Lower leg skin (tissue), 4 donors: ENCODE measurements at places on chromosomes 7 and 10. TPM values are rescaled to one million over a fixed set of nuclear protein-coding genes. Genes with fewer than 3 reads are reported as not detected.
A peak's percentile ranks its signal among the peaks of the same experiment; 100 is the strongest.

MAGI2 gene
- total RNA-seq: 3.0 TPM

DIP2C gene
- 6.2 TPM for total RNA-seq

MYL7 gene
- total RNA-seq: not detected

ELFN1 gene
- 1.2 TPM for total RNA-seq

DNA sequence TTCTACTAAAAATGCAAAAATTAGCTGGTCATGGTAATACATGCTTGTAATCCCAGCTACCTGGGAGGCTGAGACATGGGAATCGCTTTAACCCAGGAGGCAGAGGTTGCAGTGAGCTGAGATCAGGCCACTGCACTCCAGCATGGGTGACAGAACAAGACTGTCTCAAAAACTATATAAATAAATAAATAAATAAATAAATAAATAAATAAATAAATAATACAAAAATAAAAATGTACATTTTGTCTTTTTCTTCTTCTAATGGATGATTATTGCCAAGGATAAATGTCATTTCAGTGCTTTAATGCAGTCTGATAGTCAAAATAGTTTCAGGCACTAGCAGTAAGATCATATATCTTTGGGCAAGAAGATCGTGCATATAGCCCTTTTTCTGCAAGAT lies 727.6 kb upstream of the SEMA3D start:
- DNase-seq: no peak

- no peak for DNase-seq
Observed at GRCh38 chr7:15684111-15684800, 2.2 kb downstream of the MEOX2 start.

DNA sequence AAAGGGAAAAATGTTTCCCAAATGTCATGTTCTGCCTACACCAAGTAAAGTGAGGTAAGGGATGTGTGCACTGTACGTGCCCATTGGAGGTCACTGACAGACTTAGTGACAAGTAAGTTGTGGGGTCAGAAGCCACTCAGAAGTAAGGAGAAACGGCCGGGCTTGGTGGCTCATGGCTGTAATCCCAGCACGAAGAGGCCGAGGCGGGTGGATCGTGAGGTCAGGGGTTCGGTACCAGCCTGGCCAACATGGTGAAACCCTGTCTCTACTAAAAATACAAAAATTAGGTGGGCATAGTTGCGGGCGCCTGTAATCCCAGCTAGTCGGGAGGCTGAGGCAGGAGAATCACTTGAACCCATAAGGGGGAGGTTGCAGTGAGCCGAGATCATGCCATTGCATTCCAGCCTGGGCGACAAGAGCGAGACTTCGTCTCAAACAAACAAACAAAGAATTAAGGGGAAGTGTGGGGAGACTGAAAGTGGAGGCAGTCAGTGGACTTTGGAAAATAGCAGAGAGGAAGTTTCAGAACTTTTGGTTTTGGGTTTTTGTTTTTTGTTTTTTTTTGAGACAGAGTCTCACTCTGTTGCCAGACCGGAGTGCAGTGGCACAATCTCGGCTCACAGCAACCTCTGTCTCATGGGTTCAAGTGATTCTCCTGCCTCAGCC lies 114.8 kb downstream of the WDFY4 start:
- peak; percentile 64 for DNase-seq

- DNase-seq: no peak
Observed at GRCh38 chr10:78830062-78830975, 238.4 kb upstream of the ZMIZ1 start.

DNA sequence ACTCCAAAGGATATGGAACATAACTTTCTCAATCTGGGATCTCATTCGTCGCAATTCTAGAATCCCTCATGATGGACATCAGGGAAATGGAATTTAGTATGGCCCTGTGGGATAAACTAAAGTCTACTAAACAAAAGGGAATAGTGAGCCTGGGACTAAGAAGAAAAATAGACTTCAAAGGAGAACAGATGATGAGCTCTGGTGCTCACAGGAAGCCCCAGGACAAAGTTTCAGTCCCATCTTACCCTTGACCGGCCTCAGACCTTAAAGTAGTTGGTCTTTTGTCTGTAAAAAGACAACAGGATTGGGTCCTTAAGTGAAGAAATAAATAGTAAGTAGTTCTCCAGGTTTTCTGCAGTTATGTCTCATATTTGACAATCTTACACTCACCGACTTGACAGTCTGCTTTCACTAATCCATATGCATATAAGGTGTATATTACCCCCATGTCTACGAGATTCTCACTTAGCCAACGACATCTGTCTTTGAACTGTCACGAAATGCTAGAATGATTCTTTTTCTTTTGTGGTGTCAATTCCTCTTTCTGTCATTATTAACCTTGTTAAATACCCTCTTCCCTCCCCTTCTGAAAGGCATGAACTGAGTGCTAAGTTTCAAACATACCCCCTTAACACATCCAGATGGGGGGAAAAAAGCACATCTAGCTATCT lies 10.9 kb upstream of the IKZF1 start:
- DNase-seq: no peak

GRCh38 chr10:374354-374753 lies 239.1 kb downstream of the ZMYND11 start:
- DNase-seq: no peak

DNA sequence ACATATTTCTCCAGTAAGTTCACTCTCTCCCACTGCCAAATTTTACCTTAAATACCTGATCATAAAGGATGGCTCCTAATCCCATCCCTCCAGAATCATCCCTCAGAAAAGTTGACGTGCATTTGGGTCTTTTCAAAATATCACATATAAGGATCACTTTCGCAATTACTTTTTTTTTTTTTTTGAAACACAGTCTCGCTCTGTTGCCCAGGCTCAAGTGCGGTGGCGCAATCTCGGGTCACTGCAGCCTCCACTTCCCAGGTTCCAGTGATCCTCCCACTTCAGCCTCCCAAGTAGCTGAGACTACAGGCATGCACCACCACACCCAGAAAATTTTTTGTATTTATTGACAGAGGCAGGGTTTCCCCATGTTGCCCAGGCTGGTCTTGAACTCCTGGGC lies 17.4 kb downstream of the ZCWPW1 start:
- DNase-seq: no peak

- DNase-seq: no peak
Observed at GRCh38 chr7:44045226-44046014, 918 bp downstream of the DBNL start.

GRCh38 chr7:3861941-3862340 lies 560.9 kb downstream of the SDK1 start:
- DNase-seq: no peak

- DNase-seq: no peak
Observed at GRCh38 chr10:120978589-120979252, 127.6 kb downstream of the WDR11 start.

GRCh38 chr10:74824900-74825370 lies 1.5 kb upstream of the KAT6B start:
- peak; percentile 29 for DNase-seq

GRCh38 chr7:2477447-2478398 lies 1.5 kb upstream of the GRIFIN start:
- peak; percentile 91 for DNase-seq

DNA sequence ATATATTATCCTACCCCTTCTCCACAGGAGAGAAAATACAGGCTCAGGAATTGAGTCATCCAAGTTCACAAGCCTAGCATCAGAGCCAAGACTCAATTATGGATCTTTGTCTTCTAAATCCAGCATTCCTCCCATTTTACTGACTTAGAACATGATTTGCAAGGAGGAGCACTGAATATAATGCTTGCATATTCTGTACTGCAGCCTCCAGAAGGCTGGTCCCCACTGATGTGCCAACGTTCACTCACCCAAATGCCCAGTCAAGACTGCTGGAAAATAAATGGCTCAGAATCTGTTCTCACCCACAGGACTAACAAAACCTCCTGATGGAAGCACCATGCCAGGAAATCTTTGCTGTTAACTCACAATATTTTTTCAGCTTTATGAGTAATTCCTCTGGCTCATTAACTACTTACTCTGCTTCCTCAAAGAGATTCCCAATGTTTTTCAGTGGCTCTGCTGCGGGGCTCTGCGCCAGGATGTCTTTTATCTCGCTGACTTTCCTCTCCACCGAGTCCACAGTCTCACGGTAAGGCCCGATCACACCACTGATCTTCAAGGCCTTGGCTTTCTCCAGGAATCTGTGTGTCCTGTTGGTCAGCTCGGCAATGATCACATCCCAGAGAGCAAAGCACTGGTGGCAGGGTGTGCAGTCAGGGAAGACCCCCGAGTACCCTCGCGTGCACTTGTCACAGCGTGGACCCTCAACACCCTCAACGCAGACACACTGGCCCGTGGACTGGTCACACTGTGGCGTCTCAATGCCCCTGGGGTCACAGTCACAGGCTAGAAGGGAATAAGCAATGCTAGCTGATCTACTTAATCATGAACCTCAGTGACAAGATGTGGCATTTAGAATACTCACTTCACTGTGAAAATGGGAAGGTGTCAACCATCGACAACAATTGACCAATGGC lies 48.8 kb downstream of the DLD start:
- DNase-seq: peak; percentile 43

- no peak for DNase-seq
Observed at GRCh38 chr10:77907900-77908717, 18.4 kb downstream of the DLG5 start.

DNA sequence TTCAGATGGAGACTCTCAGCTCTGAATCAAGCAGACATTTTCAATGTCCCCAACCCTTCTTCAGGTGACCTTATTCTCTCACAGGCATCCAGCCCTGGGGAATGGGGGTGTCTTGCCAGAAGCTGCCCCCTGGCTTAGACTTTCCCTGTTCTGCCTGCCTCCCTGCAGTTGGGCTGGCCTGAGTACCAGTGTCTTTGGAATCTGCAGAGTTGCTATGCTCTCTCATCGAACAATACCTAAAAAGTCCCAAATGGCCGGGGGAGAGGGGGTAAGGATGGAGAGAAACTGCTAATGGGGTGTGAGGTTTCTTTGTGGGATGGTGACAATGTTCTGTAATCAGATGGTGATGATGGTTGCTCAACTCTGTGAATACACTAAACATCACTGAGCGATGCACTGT lies 20.6 kb downstream of the SLC18A2 start:
- DNase-seq: no peak

- peak; percentile 68 for DNase-seq
Observed at GRCh38 chr10:47285381-47286115, 14.4 kb upstream of the GDF10 start.

DNA sequence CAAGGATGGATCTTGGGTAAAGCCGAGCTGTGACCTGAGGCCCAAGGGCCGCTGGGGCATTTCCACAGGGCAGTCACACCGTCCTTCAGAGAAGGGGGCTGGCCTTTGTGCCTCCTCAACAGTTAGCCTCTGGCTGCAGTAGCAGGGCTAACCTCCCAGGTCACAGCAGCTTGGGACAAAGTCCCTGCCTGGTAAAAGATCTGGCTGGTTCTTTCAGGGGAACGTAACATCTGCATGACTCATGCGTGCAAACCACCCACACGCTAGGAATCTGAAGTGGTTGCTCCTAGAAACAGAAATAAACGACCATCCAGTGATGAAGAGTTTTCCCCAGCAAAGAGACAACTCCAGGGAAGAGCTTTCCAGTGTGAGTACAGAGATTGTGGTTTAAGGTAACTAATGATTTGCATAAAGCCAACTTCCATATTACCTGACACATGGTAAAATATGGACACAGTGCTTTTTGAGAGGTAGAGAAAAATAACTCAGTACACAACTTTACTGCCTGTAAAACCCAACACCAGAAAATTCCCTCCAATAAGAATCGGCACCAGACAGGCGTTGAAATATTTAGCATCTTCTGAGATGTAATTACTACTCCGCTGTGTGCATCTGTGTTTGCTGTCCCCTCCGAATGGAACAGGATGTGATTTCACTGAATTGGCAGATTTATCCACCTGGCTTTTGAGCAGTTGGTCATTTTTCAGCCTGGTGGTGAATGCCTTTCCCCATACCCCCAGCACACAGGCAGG lies 84.9 kb upstream of the ADRB1 start:
- DNase-seq: no peak

GRCh38 chr7:148505645-148506375 lies 84.8 kb upstream of the C7orf33 start:
- DNase-seq: no peak
